ENCODE measurements at places on chromosomes 2 and 18.

GRCh38 chr2:16240402-16240801 lies 300.1 kb downstream of the MYCN start:
- DNase-seq, result no peak

DNA sequence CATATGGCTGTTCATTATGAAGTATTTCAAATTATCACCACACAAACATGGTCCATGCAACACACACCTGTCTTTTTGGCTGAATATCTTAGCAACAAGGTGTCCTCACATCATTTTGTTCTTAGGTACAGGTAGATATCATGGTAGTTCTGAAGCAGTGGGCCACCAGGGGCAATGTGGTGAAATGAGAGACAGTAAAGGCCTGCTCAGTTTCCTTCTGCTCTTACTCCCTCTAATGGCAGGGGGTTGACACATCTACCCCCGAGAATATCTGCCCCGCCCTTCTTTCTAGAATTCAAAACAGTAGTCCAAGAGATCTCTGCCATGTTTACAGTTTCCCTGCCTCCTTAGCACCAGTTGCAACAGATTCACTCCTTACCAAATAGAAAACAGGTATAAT lies 147.0 kb upstream of the KLHL14 start:
- no peak for DNase-seq

GRCh38 chr2:168241208-168241607 lies 6.2 kb downstream of the STK39 start:
- DNase-seq, result no peak

- peak; percentile 21 for DNase-seq
Measured at GRCh38 chr2:39948016-39948719, 169.1 kb upstream of the THUMPD2 start.

DNA sequence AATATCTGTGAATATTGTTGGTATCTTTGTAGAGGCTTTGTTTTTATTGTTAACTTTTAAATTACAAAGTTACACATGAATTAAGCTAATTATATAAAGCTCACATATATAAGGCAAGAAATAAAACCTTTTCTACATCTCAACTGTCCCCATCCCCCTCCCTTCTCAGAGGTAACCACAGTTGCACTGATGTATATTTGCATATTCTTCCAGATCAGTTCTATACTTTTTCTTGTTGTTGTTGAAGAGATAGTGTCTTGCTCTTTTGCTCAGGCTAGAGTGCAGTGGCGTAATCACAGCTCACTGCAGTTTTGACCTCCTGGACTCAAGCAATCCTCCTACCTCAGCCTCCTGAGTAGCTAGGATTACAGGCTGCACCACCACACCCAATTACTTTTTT lies 36.0 kb upstream of the CDC42EP3 start:
- no peak for DNase-seq

GRCh38 chr2:178304333-178304732 lies 110.0 kb downstream of the OSBPL6 start:
- DNase-seq, result no peak

DNA sequence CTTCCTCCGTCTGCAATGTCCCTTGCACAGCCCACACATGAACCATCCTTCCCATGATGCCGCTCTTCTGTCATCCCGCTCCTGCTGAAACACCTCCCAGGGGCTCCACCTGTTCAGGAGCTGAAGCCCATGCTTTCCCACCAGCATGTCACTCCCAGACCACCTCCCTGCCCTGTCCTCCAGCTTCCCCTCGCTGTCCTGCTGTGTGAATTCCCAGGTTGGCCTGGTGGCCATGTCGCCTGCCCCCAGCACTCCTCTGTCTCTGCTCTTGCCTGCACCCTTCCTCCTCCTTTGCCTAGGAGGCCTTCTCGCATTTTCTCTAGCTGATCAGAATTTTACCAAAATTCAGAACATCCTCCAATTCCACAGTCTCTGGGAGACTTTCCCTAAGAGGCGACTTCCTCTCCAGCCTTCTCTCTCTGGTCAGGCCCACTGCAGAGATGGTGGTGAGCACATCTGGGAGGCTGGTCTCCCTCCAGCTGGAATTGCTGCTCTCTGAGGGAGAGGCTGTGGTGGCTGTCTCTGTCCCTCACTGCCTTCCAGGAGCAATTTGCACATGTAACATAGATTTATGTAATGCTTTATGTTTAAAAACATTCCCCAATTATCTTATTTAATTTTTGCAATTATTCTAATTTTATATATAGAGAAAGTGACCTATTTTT lies 8.9 kb upstream of the IL1RL2 start:
- no peak for DNase-seq

GRCh38 chr2:180761224-180761623 lies 219.2 kb upstream of the UBE2E3 start:
- DNase-seq, result peak; percentile 23

DNA sequence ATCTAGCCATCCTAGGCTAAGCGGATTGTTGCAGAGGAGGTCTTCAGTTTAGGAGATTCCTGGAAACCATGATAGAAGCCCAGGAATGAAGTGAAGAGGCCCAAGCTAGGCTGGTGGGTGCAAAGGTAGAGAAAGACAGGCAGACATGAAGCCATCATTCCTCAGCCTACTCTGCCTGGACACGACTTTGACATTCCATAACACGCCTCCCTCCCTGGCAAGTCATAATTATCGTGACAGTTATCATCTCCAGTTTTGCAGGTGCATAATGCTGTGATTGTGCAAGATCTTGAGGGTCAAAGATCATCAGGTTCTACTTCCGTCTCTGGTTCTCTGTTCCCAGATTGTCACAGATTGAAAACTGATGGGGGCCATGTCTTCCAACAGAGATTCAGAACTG lies 15.2 kb upstream of the FZD5 start:
- DNase-seq, result no peak

- DNase-seq, result no peak
Measured at GRCh38 chr2:118939994-118940393, 2.0 kb upstream of the MARCO start.

- peak; percentile 96 for DNase-seq
Measured at GRCh38 chr18:475202-476031, 25.1 kb downstream of the COLEC12 start.

- no peak for DNase-seq
Measured at GRCh38 chr2:138502255-138503086, 901 bp downstream of the SPOPL start.

DNA sequence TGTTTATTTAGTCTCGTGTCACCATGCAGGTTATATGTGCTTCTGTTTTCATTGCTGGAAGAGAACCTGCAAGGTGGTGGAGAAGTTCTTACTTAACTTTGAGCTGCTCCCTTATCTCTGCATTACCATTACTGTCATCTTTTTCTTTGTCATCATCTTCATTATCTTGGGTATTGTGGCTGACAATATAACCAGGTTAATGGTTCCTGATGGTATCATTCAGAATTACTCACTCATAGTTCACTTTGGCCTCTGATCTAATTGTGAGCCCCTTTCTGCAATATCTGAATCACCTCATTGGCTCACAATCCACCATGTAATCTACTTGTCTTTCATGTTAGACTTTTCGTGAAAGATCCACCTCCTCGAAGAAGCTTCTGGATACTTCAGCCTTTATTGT lies 5.0 kb downstream of the CD28 start:
- no peak for DNase-seq

- DNase-seq, result no peak
Measured at GRCh38 chr2:162103443-162104009, 29.5 kb upstream of the DPP4 start.

GRCh38 chr2:134758633-134759032 lies 39.8 kb upstream of the TMEM163 start:
- no peak for DNase-seq

- no peak for DNase-seq
Measured at GRCh38 chr2:205176546-205176945, 505.8 kb upstream of the NRP2 start.

DNA sequence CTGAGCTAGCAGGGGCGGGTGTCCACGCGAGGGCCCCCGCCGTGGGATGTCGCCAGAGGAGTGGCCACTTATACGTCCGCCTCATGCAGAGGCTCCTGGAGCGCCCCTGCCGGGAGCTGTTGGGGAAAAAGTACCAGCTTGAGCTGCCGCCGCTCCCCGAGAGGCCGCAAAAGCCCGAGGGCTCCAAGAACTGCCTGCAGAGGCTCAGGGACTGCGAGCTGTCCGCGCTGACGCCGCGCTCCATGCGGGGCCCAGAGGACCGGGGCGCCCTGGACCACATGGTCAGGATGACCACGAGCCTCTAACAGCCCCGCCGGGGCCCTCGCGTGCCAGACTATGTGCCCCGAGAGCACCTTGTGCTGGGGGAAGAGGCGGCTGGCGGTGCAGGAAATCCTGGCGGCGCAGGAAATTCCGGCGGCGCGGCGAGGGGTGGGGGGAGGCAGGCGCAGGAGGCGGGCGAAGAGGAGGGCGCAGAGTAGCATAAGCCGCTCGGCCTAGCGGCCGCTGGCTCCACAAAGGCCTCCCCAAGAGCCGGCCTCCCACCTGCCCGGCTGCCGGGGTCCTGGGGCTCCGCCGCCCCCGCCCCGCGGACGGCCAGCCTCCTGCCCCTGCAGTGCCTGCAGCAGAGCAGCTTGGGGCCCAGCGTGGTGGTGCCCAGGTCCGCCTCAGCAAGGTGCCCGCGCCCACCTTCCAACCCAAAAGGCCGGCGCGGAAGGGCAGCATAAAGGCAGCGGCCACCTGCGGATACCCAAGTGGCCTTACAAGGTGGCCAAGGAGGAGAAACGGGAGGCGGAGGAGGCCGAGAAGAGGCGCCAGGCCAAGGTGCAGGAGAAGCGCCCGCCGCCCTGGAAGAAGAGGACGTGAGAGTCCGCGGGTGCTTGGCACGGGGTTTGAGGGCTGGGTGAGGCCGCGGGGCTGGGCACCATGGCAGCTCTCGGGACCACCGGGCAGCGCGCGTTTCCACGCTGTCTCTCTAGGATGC lies 42.1 kb upstream of the TRIM43B start:
- DNase-seq, result peak; percentile 40

- no peak for DNase-seq
Measured at GRCh38 chr2:85449214-85449588, 30.7 kb downstream of the SH2D6 start.

DNA sequence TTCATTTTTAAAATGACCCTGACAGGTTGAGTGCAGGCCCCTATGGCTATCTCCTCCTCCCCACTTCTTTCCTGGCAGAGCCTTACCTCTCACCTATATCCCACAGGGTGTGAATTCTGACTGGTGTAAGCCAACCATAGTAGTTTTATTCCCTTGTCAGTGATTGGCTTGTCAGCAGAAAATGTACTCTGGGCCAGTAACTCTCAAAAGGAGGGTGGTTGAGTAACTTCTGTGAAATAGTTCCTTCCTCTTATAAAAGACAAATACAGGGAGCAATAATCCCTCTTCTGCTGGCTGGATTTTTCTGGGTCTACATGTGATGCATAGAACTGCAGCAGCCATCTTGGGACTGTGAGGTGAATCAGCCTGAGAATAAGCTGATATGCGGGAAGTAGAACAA lies 83.4 kb downstream of the RAPH1 start:
- no peak for DNase-seq

DNA sequence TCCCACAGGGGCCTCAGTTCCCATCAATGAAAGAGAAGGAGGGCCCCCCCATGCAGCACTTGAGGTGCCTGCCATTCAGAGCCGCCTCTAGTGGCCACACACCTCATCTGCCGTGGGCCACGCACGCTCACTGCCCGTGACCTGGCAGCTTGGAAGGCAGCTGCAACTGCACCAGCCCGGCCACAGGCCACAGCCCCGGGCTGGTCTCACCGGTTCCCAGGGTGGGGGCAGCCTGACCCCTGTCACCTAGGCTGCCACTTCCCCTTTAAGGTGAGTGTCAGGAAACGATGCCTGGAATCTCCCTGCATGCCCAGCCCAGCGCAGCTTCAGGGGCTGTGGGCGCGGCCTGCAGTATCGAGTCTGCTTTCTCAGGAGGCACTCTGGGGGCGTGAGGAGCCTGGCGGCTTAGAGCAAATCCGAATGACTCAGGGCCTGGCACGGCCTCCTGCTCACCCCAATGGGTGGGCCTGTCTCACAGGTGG lies 2.6 kb downstream of the MAB21L4 start:
- DNase-seq, result no peak

- DNase-seq, result no peak
Measured at GRCh38 chr2:126244937-126245336, 411.0 kb upstream of the GYPC start.

DNA sequence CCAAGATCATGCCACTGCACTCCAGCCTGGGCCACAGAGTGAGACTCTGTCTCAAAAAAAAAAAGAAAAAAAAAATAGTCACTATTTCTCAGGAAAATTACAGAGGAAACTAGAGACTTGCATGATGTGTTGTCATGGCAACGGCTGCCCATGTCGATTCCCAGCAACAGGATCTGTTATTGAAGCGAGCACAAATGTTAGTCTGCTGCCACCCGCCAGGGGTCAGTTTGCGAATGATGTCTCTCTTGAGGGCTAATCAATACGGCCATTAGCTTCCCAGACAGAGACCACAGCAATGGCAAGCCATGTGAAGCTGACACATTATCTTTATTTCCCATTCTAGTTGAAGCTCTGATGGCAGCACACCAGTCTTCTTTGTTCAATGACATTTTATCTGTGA lies 32.4 kb upstream of the ACYP2 start:
- no peak for DNase-seq

DNA sequence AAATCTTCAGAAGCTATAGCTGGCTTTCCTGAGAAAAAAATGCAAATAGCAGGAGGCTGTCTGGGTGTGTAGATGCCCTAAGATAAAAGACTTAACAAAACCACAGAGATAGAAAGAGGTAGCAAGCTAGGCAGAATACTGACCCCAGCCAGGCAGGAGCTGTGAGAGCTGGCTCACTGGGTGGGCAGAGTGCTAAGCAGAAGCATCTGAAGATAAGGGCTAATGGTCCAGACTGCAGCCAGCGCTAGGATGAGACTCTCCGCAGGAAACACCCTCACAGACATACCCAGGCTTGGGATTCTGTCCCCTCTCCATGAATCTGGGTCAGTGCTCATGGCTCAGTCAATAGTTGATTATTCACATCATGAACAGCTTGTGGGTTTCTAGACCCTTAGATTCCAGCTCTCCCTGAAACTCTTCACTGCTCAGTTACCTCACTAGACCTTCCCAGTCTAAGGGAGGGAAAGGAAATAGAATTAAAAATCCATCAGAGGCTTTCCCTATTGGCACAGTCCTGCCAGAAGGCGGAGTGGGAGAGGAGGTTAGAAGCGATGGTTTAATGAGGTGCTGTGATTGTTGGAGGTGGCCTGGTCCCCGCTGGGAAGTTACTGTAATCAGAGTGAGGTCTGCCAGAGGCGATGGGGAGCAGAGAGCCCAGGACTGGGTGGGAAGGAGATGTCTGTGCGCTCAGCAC lies 21.4 kb upstream of the CCBE1 start:
- no peak for DNase-seq

DNA sequence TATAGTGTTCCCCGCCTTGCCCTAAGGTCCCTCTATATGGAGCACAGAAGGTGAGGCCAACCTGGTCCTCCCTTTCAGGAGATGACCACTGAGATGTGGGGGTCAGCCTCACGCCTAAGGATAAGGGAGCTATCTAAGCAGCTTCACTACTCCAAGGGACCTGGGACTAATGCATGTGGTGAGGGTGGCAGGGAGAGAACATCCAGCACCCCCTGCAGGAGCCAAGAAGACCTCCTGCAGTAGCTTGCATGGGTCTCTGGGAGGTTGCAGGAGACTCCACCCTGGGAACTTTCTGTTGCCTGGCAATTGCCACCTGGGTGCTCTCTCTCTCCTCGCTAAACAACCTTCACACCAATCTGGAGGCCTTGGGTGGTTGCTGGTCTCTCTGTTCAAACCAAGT lies 93.0 kb upstream of the KLHL29 start:
- no peak for DNase-seq

- no peak for DNase-seq
Measured at GRCh38 chr2:85410584-85411404, 628 bp upstream of the CAPG start.

Data from fibroblast of skin of left biceps (primary cell).